ENCODE measurements at places on chromosomes 6 and 20. TPM values are rescaled to one million over a fixed set of nuclear protein-coding genes. Genes with fewer than 3 reads are reported as not detected.

GRCh38 chr6:168352096-168352495 is 32.5 kb upstream of the DACT2 start:
- DNase-seq, result no peak

- peak; percentile 40 for DNase-seq
Observed at GRCh38 chr6:121668259-121668658, 232.8 kb downstream of the GJA1 start.

TPX2 gene
- 319 TPM for total RNA-seq

SMOC2 gene
- 0.47 TPM for total RNA-seq

DNA sequence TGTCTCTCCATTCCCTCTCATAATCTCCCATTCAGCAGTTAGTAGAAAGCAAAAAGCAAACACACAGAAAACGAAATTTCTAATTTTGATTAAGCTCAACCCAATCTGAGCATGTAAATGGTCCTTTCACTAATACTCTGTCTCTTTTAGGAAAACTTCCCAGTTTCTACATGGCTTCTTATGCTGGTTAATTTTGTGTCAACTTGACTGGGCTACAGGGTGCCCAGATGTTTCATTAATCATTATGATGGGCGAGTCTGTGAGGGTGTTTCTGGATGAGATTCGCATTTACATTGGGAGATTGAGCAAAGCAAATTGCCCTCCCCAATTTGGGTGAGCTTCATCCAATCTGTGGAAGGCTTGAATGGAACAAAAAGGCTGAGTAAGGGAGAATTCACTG is 142.2 kb downstream of the MBOAT1 start:
- no peak for DNase-seq

DNA sequence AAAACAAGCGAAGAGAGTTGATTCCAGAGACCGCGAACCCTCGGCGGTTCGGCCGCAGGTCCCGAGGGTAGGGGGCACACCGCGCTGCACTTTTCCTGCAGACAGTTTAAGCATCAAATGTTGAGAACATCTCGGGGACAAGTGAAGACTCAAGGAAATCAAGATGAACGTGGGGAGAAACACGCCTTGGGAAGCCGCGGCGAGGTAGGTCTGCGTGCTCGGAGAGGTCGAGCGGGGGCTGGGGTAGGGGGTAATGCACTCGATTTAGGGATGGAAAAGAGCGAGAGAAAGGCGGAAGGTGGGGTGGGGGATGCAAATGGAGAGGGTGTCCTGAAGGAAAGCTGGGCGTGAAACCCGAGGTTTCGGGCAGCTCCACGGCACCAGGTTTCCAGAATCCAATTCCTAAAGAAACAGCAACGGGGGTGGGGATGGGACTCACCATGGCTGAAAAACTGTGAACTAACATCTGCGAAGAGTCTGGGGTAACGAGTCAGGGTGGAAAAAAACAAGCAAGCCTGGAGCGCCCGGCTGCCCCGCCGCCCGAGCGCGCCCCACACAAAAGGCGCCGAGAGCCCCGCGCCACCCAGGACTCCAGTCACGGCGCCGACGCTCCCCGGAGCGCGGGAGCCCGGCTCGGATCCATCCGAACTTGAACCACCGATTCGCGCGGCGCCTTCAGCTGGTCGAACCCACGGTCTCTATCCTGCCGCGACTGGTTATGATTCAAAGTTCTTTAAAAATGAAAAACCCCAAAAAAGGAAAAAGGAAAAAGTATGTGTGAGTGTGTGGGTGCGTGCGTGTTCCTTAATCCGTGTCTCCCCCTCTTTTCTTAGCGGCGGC is 3.5 kb downstream of the TFAP2A start:
- DNase-seq, result peak; percentile 27

SYCP2 gene
- 0.79 TPM for total RNA-seq

- DNase-seq, result peak; percentile 62
Observed at GRCh38 chr6:68240726-68241125, 394.4 kb upstream of the ADGRB3 start.

- no peak for DNase-seq
Observed at GRCh38 chr6:124008988-124009765, 205.5 kb downstream of the NKAIN2 start.

PDE7B gene
- 3.5 TPM for total RNA-seq
